ENCODE measurements at places on chromosomes 5 and 9.

- no peak for DNase-seq
Measured at GRCh38 chr9:134154262-134154701, 10.1 kb downstream of the RNU6ATAC start.

DNA sequence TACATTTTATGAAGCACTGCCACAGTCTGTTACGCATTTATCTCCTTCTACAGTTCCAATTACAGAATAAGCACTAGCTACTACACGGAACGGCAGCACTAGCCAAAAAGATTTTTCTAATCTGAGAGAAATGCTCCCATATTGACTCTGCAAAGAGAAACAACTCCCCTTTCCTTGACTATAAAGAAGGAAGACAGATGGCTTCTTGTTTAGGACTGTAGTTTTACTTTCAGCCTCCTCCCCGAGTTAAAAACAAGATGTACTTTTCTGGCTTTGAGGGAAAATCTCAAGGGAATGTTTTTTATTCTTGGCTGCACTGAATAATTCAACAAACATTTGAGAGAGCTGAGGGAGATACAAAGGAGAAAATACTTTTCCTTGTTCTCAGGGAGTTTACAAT, 1.9 kb upstream of the SLC44A1 start:
- no peak for DNase-seq

GRCh38 chr9:109311731-109312130, 9.1 kb downstream of the EPB41L4B start:
- DNase-seq, result peak; percentile 32

DNA sequence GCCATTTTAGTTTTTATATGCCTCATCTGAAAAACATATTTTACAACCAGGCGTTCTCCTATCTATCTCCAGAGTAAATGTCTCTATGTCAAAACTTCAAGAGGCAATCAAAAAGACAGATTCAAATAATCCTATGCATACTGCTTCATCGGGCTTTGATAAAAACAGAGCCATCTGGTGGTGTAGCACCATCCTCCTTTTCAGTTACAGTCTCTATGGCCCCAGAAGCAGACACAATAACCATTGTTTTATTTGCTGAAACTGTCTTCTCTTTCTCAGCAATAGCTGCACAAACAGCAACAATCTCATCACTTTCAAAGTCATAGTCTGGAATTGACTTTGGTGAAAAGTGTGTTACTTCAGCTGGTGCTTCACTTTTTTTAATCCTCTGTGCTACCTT, 36.3 kb downstream of the PTGER4 start:
- DNase-seq, result peak; percentile 11

- no peak for DNase-seq
Measured at GRCh38 chr9:130453487-130453886, 8.7 kb downstream of the ASS1 start.

DNA sequence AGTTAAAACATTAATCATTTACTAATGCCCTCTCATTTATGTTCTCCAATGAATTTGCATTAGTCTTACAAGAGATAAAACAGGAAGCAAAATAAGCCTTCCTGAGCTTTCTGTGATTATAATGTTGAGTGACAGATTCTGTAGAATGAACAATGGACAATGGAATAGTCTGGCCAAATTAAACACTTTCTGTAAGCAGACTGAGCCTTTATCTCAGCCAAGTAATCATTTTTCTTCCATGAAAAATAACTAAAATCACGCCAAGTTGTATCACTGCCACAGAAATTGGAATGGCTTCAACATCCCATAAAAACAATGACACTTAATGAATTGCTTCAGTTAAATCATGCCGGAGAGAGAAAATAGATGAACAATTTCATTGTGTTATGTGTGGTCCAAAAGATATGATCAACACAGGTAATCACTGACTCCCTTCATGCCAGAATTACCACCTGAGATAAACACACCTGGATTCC, 63.0 kb downstream of the TSSK1B start:
- DNase-seq, result no peak

GRCh38 chr9:130996205-130996604, 12.8 kb upstream of the LAMC3 start:
- DNase-seq, result no peak

- no peak for DNase-seq
Measured at GRCh38 chr9:126461608-126462007, 135.0 kb downstream of the MVB12B start.

DNA sequence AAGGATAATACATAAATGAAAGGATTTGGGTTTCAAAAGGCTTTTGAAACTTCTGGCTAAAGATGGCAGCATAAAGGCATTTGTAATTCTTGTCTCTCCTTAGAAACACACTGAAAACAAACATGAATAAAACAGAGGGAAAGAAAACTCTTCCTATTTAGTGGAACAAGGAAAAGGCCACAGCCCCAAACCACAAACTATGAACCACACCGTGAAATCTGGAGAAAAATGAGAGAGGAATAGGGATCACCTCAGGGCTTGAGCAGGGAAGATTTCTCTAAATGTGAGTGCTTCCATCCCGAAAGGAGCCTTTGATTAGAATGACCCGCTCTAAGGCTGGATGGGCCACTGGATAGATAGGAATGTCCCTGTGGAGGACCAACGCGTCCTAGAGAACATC, 119.6 kb downstream of the SEC61B start:
- no peak for DNase-seq

DNA sequence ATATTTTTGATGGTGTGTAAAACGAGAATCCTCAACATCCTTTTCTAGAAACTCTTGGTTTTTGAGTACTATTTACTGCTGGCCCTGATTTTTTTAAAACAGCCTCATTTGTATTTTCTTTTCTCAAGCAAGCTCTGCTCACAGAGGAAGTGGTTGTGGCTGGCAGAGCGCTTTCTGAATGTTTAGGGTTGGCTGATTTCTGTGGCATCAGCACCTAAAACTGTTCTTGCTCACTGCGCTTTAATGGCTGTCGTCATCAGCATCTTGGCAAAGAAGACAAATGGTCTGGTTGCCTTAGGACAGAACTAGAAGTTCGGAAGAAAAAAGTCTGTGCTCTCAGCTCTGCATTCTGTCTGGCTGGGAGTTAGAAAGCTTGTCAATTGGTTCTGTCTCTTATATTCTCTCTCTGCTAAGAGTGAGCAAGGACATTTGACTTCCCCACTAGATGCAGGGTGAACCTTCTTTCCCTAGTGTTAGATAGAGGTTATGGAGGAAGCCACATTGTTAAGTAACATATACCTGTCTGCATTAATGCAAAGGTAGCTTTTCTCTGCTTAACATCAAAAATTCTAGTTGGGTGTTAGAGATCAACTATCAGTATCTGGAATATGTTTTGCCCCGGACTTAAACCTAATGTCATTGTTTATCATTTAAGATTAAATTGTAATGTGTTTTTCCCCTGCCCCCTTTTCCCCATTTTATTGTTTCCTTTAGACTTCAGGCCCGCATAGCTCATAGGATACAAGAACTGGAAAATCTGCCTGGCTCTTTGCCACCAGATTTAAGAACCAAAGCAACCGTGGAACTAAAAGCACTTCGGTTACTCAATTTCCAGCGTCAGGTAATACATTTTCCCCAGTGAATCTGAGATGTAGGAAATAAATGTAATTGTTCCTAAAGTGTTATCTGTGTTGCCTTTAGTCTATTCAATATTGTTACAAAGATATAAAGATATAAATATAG, 39.0 kb downstream of the SMARCA2 start:
- DNase-seq, result no peak

- no peak for DNase-seq
Measured at GRCh38 chr5:75512383-75513074, 838 bp downstream of the POLK start.

- no peak for DNase-seq
Measured at GRCh38 chr5:7364226-7364875, 31.6 kb upstream of the ADCY2 start.

DNA sequence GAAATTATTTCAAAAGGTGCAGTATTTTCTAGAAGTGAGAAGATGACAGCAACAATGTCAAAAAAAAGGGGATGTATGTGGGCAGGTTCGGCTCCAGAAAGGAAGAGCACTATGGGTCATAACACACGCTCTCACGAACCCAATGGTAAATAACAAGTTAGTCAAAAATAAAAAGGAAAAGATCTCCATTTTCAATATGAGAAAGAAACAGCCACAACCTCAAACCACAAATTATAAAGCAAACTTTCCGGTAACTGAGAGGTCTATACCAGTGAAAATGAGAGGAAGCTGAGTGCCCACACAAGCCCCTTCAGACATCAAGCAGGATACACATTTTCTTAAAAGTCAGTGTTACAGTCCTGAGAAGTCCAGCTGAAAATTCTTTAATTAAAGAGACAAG, 398.5 kb upstream of the RPS23 start:
- no peak for DNase-seq

GRCh38 chr9:6842584-6842947, 84.8 kb downstream of the KDM4C start:
- DNase-seq, result no peak

GRCh38 chr5:138986186-138986800, 111.2 kb upstream of the LRRTM2 start:
- DNase-seq, result no peak

DNA sequence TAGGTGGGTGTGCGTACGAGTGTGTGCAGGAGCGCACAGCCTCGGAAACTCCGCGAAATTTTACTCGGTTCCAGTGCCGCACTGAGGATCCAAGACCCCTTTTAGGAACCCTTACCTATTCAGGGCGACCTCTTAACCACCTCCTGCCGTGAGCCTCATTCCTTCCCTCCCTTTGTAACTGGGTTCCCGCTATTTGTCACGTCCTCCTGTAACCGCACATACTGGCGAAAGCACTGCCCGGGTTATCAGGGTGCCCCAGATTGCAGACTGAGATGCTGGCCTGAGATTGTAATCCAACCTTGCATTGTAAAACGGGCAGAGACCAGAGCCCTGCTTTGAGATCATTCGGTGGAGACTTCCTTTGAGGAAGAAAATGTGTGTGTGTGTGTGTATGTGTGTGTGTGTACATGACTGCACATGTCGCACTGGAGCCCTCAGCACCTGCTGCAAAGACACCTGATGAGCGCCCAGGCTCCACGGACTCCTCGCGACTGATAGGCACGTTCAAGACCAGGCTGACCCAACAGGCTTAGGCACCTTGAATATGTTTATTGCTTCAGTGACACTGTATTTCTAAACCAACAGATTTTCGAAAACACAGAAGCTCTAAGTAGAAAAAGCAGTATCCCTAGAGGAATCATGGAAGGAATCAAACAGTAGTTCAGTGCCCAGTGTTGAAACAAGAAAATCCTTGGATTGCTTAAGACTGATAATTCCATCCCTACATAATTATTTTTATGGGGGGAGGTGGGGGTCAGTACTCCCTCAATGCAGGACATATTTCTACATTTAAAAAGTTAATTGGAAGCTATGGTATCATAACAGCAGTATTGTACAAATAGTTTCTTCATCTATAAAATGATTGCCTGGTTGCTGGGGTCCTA, 86.5 kb upstream of the TNFAIP8 start:
- DNase-seq, result no peak

GRCh38 chr5:29983528-29984155, 1209.8 kb upstream of the CDH6 start:
- DNase-seq, result no peak

DNA sequence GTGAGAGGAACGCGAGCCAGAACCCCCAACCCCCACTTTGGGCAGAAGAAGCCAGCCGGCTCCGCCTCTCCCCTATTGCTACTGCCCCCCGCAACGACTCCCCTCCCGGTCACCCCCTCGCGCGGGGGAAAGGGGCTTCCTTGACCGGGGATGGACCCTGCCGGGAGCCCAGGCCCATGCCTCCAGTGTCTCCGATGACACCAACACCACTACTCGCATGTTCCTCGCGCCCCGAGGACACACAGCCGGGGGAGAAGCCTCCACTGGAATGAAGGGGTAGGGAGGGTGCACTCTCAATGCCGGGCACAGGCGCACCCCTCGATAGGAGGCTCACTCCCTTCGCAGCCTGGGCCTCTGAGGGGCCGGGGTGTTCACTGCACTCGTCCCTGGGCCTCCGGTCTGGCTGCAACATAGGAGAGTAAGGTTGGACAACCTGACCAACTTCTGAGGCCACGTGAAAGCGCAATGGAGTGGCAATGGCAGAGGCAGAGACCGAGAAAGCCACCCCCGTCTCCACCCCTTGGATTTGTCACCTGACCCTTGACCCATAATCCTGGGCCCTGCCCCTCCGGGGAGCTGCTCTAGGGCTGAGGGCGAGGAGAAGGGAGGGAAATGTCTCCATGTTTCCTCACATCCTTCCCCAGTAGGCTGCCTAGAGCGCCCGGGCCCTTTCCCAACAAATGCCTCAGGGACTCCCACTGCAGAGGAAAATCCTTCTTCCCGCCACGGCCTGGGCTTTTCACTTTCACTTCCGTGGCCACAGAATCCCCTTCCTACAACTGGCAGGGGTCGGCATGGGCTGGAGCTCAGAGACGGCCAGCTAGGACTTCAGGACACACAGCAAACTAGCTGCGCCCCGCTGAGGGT, 1.1 kb upstream of the CNTFR start:
- DNase-seq, result no peak

DNA sequence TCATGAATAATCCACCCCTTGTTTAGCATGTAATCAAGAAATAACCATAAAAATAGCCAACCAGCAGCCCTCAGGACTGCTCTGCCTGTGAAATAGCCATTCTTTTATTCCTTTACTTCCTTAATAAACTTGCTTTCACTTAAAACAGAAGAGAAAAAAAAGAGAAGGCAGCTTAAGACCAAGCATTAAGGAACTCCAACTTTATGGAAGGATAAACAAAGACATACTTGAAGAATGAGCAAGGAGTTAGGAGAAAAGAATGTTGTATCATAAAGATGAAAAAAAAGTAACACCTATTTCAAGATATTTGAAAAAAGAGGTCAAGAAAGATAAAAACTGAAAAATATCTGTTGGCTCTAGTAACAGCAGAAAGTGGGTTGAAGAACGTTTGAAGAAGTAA, 107.6 kb downstream of the RNF180 start:
- DNase-seq, result no peak

DNA sequence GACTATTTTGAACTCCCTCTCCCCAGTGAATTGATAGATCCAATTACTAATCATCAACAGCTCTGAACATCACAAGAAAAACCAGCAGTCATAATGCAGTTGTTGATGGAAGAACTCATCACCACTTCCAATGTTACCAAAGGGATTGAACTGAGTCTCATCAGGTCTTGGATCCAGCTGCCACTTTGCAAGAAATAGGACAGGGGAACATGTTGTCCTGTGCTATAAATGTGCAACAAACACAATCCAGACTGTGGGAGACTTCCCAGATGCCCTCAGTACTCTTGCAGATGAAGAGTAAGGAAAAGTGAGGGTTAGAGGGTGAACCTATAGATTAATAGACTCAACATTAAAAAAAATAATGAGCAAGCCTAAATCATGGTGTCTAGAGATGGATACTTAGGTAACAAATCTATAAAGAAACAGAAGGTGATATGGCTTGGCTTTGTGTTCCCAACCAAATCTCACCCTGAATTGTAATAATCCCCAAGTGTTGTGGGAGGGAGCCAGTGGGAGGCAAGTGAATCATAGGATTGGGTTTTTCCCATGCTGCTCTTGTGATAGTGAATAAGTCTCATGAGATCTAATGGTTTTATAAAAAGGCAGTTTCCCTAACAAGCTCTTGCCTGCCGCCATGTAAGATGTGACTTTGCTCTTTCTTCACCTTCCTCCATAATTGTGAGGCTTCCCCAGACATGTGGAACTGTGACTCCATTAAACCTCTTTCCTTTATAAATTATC, 63.4 kb upstream of the PAPPA start:
- DNase-seq, result no peak
